ENCODE measurements at places on chromosomes 3 and 15.

GRCh38 chr3:48505146-48505545 lies 1.2 kb upstream of the SHISA5 start:
- no peak for DNase-seq

GRCh38 chr15:80777137-80777536 lies 2.0 kb upstream of the CEMIP start:
- peak; percentile 99 for DNase-seq

- DNase-seq, result no peak
Observed at GRCh38 chr15:90191794-90192509, 9.2 kb upstream of the SEMA4B start.

- no peak for DNase-seq
Observed at GRCh38 chr15:81786776-81787175, 259.0 kb downstream of the MEX3B start.

- DNase-seq, result peak; percentile 5
Observed at GRCh38 chr3:156978481-156978961, 152.4 kb downstream of the LEKR1 start.

GRCh38 chr15:67138891-67139855 lies 73.8 kb downstream of the SMAD3 start:
- DNase-seq, result peak; percentile 74

GRCh38 chr3:139202959-139203349 lies 140.9 kb upstream of the MRPS22 start:
- no peak for DNase-seq

DNA sequence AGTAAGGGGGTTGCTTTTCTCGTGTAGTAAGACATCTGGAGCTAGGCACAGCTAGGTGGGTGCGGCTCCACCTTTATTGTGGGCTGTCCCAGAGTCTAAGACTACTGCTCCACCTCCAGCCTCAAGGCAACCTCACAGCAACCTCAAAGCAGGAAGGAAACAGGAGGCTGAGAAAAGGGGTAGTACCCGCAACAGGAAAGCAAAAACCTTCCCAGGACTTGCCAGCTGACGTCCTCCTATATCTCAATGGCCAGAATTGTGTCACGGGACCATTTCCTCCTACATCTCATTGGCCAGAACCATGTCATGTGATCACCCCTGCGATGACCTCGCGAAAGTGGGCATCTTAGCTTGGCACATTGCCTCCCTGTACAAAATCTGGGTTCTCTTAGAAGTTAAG lies 4.3 kb upstream of the GPR160 start:
- no peak for DNase-seq

DNA sequence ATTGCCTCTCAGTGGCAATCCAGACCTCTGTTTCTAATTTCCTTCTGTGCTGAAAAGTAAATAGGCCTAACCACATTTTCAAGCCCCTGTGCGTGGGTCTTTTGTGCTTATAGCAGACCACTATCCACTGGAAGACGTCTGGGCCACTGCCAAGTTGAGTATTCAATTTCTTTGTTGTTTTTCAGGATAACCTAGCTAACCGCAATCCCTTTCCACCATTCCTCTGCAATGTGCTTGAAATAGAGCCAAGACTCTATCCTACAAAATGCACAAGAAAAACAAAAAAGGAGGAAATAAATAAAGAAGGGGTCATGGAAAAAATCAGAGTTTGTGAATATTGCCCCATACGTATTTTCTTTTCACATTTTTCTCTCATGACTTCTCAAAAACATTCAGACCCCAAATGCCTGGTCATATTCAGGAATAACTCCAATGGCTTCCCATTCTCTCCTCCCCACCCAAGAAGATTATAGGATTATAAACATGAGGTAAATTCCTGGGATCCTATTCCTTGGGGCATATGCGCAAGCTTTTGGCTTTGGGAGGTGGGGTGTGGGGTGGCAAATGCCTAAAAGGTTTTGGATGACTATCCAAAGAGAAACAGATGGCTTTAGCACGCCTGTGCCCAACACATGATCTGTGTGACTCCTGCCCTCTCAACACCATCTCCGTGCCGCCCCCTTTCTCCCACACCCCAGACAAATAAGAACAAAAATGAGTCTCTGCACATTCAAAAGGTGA lies 217.9 kb upstream of the THBS1 start:
- DNase-seq, result peak; percentile 26

GRCh38 chr3:186110975-186111974 lies 2.4 kb upstream of the ETV5 start:
- no peak for DNase-seq

DNA sequence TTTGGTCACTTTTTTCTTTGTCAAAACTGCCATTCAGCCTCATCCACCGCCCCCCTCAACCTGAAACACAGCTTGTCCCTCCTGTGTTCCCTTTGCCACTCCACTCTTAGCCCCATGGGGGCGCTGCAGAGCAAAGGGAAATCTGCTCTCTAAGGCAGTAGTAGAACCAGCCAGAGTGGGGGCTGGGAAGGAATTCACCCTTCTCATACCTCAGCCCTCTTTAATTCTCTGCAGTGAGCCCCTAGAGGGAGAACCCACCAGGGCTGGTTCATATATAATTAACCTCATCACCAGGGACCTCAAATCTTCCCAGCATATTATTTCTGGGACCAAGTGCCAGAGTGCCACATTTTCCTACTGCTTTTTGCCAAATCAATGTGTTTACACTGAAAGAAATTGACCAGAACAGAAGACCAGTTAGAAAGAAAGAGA lies 2.8 kb upstream of the BCL6 start:
- peak; percentile 86 for DNase-seq

- no peak for DNase-seq
Observed at GRCh38 chr3:194833114-194833910, 147.6 kb downstream of the FAM43A start.

- no peak for DNase-seq
Observed at GRCh38 chr3:133525435-133525834, 48.1 kb upstream of the CDV3 start.

- peak; percentile 78 for DNase-seq
Observed at GRCh38 chr3:167728176-167728575, 6.5 kb downstream of the PDCD10 start.

GRCh38 chr15:99125061-99125891 lies 20.4 kb downstream of the SYNM start:
- DNase-seq, result no peak

GRCh38 chr3:17235310-17235709 lies 350.6 kb downstream of the PLCL2 start:
- no peak for DNase-seq

GRCh38 chr3:130425484-130425883 lies 80.0 kb downstream of the COL6A5 start:
- DNase-seq, result no peak

- peak; percentile 13 for DNase-seq
Observed at GRCh38 chr15:77387365-77388105, 32.4 kb downstream of the PEAK1 start.

- DNase-seq, result peak; percentile 92
Observed at GRCh38 chr3:197795200-197795599, 4.1 kb downstream of the LRCH3 start.

DNA sequence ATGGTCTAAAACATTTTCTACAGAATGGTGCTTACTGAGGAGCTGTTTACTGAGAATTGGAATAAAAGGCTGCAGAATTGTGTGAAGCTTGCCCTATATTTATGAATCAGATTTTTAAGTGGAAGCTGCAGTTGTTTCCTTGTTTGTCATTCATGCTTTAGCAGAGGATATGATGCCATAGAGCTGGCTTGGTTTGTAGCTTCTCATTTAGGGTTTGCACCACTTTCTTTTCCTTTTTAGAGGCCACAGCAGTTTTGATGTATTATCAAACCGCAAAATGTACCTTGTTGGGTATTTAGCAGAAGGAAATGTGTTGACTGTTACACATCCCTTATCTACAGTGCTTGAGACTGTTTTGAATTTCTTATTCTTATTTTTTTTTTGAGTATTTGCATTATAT lies 66.2 kb downstream of the RASA2 start:
- no peak for DNase-seq

- DNase-seq, result no peak
Observed at GRCh38 chr3:30832961-30833575, 61.4 kb downstream of the GADL1 start.

DNA sequence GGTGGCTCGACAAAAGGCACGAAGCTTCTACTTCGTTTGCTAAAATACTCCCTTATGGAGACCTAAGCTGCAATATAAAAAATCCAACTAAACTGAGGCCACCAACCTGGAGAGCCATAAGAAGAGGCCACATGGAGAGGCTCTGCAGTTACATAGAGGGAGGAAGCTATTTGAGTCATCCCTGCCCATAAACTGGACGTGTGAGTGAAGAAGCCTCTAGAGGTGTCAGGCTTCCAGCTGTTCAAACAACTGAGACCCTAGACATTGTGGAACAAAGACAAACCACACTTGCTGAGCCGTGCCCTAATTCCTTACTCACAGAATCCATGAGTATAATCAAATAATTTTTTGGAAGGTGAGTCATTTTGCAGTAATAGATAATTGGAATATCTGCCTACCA lies 50.2 kb upstream of the GMNC start:
- no peak for DNase-seq

- DNase-seq, result peak; percentile 85
Observed at GRCh38 chr3:159828542-159828943, 160.1 kb upstream of the IL12A start.

DNA sequence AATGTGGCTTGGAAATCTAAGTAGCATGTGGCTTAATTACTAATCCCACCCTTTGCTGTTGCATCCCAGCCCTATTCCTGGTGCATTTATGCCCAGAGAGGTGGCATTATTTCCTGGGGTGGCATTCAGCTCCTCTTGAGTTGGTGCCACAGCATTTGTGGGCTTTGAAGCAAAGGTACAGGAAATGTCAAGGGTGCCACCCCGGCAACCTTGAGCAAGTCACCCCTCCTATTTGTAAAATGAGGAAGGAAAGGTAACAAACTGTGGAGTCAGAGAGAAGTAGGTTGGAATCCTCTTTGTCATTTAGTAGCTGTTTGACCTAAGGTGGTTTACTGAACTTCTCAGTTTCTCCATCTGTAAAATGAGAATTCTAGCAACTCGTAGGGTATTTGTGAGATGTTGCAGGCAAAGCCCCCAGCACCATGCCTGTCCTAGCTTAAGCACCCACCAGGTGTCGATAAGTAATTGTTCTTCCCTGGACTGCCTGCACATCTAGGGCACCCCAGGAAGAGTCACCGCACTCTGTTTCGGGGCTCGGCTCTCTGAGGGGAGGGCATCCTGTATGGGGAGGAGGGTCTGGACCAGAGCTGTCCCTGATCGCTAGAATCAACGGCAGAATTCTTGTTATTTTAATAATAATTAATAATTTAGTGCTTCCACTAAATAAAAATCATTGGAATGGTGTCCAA lies 17.1 kb downstream of the ISG20 start:
- no peak for DNase-seq

GRCh38 chr3:169818316-169818715 lies 5.6 kb upstream of the LRRC34 start:
- DNase-seq, result peak; percentile 29

DNA sequence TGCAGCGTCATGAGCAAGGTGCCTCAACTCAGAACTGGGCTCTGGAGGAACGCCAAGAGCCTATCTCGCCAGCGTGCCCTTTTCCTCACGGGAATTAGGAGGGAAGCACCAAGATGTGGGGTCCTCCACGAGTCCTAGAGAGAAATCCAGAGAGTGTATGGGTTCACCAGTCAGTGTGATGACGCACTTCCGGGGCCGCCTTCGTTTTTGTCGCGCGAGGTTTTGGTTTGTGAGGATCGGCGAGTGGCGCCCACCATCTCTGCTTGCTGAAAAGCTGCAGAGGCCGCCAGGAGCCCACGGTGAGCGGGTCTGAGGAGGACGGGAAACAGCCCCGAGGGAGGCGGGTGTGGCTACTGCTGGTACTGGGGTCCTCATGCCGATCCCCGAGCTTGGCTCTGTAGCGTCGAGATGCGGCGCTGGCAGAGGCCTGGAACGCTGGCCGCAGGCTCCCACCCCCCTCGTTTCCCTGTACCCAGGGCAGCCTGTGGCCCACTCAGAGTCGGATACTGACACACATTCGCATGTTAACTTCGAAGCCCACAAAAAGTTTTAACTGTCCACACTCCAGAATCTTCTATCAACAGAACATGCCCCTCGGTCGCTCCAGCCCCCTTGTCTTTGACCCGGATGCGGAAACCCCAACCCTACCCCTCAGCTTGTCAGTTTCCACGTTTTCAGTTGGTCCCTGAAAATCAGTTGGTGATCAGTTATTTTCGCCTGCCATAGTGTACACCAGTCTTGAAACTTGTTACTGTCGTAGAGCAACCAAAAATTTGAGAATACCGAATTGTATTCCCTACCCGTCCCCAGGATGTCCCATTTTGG lies 30.4 kb downstream of the ZNF662 start:
- DNase-seq, result peak; percentile 55

DNA sequence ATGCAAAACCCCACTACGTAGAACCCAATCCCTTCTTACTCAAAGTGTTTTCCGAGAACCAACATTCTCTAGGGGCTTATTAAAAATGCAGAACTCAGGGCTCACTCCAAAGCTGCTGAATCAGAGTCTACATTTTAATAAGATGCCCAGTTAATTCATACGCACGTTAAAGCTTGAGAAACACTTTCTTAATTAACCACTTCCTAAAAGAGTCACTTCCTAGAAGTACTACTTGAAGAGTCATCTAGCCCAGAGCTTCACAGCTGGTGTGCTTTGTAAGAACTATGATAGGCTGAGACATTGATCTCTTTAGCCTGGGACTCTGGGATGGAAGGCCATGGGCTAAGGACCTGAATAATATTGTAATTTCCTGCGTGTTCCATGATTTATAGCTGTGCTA lies 9.0 kb downstream of the COL6A5 start:
- no peak for DNase-seq

GRCh38 chr3:138303474-138303873 lies 26.2 kb downstream of the NME9 start:
- no peak for DNase-seq

- DNase-seq, result no peak
Observed at GRCh38 chr3:58492494-58492905, 604 bp downstream of the KCTD6 start.

GRCh38 chr15:75718328-75718727 lies 5.7 kb upstream of the CSPG4 start:
- DNase-seq, result peak; percentile 65

DNA sequence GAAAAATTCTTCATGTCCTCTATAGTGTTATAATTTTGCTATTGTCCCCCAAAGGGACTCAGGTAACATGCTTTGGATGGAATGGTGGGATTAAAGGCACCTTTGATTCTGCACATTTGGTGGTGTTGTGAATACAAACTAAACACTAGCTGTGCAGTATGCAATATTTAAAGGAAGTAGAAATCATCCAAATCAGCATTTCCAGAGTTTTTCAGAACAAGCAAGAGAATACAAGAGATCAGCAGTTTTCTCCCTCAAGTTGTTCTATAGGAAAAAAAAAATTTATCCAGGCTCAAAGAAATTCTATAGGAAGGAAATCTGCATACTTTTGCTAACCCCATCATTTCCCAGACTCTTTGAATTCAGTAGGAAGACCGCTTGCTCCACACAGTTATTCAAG lies 10.2 kb upstream of the ADIPOQ start:
- no peak for DNase-seq

GRCh38 chr3:104437131-104437750 lies 929.5 kb upstream of the ALCAM start:
- DNase-seq, result peak; percentile 77

All from fibroblast of the aortic adventitia (primary cell).